Right atrium auricular region (tissue), 2 donors: ENCODE measurements at places on chromosomes 3 and 15. TPM values are rescaled to one million over a fixed set of nuclear protein-coding genes. Genes with fewer than 3 reads are reported as not detected.

Gene CTXND1
- total RNA-seq = 0.22 TPM

Gene PTX3
- 0.59 TPM for total RNA-seq

Gene SAMD7
- not detected for total RNA-seq

Gene CTNNB1
- 156 TPM for total RNA-seq

DNA sequence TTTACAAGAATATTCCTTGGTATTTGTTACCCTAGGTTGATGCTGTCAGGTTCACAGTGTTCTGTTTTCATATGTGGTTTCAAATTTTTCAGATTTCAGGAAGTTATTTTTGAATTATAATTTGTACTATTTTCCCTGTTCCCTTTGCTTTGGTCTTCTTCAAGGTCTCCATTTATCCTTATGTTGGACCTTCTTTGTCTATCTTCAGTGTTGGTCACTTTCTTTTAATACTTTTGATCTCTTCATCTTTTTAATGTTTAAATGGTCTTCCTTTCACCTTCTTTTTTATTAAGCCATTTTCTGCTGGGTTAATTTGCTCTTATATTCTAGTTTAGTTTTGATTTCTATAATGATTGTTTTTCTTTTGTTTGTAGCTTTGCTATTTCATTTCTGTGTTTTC, 61.3 kb downstream of the KLHL25 start:
- no peak for DNase-seq

- no peak for DNase-seq
Measured at GRCh38 chr3:54871867-54872266, 56.0 kb downstream of the LRTM1 start.

DNA sequence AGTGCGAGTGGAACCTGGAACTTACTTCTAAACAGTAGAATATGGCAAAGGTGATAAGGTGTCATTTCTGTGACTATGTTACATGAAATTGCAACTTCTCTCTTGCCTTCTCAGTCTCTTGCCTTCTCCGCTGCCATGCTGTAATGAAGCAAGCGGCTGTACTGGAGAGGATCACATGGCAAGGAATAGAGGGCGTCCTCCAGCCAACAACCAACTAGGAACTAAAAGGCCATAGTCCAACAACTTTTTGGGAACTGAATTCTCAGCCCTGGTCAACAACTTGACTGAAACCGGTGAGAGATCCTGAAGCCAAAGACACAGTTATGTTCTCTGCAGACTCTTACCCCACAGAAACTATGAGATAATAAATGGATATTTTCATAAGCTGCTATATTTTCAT, 143.5 kb downstream of the P3H2 start:
- DNase-seq = no peak

GRCh38 chr3:110799271-110799670, 272.3 kb upstream of the NECTIN3 start:
- DNase-seq = no peak

- DNase-seq = no peak
Measured at GRCh38 chr15:57012556-57012955, 94.1 kb downstream of the TCF12 start.
